GM23248 (cell line): ENCODE measurements at places on chromosomes 7 and 10. TPM values are rescaled to one million over a fixed set of nuclear protein-coding genes. Genes with fewer than 3 reads are reported as not detected.

DNA sequence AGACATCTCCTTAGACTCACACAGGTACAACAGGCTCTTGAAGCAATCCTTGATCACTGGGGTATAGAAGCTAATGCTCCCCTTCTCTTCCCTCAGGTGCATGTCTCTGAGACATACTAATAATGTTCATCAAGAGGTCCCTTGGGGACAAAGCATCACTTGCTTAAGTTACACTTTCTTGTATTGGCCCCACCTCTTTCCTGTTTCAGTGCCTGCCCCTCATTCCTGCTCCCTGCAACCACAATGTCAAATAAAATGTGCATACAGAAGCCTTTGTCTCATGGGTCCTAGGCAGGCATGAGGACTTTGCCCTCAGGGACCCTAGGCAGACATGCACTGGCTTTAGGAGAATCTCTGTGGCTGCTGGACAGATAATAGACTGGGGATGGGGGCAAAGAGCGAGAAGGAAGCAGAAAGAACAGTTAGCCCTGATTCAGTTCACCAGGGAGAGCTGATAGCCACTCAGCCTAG lies 175.0 kb upstream of the NPY start:
- no peaks in the 10 kb centered on the region for H3K27me3 ChIP-seq
- no peak overlapping the region for H3K4me3 ChIP-seq
- no peak for DNase-seq
- no peaks in the 10 kb centered on the region for H3K4me1 ChIP-seq
- H3K27ac ChIP-seq: no peak overlapping the region
- H3K36me3 ChIP-seq: no peaks in the 10 kb centered on the region

DNA sequence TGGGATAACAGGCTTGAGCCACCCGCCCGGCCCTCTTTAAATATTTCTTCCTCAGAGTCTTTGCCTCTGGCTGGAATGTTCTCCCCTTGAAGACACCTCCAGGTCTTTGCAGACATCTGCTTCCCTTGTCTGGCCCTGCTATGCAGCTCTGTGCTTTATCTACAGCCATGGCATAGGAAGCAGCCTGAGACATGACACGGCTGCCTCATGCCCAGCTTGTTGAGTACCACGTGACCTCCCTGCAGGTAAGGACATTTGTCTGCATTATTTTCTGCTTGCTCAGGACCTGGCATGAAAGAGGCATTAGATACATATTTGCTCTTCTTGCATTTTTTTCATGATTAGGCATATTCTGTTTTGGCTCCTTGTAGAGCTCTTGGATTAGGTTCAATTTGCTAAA lies 113.8 kb upstream of the KLF6 start:
- no peak overlapping the region for H3K4me3 ChIP-seq
- no peak for DNase-seq
- no peaks in the 10 kb centered on the region for H3K36me3 ChIP-seq
- no peak overlapping the region for H3K27ac ChIP-seq
- H3K27me3 ChIP-seq: no peaks in the 10 kb centered on the region

DNA sequence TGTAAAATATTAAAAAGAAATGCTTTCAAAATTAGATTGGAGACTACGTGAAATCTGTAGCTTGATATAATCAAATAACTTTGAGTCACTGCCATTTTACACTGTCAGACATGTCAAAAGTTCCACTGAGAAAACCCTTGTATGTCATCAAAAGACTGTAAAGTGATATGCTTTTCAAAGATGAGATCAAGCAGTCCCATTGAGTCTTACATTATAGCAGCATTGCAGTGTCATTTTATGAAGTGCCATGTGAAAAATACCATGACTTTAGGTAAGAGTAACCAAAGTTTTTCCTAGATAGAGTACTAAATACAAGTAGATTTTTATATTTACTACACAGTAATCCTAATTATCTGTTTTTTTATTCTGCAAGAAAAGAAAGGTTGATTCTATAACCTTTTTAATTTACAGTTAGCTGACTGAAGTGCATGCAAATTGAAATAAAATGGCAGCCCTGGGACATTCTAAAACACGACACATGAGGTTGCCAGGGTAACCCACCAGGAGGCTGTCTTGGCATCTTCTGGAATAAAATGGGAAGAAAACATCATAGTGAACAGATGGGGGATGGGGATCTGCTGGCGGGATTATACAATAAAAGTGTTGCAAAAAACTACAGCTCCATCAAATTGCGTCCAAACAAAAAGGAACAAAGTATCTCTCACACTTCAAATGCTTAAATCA lies 91.3 kb upstream of the TMEM106B start:
- H3K4me1 ChIP-seq: no peaks in the 10 kb centered on the region
- no peaks in the 10 kb centered on the region for H3K36me3 ChIP-seq
- H3K4me3 ChIP-seq: no peak overlapping the region
- no peak overlapping the region for H3K27ac ChIP-seq

DNA sequence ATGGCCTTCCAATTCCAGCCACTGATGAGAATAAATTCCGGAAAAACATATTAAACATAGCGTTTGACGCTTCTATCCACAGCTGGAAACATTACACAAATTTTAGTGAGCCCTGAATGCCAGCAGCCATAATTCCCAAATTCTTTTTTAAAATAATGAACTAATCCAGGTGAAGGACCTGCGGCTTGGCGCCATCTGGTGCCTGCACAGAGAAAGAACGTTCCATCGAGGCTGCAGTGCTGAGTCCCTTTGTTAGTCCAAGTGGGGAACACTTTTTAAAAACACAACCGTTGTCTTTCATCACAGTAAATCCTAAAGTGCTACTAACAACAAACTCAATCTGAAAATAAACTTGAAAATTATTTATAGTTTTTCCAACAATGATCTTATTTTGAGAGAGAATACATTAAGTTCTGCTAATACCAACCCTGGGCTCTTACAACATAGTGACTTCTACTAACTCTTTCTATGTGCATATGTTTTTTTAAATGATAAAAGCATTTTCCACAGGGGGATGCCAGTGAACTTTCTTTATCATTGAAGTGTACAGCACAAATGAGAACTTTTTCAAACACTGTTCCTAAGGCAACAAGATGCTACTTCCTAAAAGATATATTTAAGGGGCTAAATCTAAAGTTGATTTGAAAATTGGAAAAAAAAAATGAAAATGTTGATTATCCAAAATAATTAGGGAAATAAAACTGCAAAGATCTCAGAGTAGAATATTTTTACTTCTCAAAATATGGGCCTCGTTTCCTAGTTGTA lies 166.9 kb upstream of the RNF32 start:
- peak; percentile 49 for DNase-seq
- H3K4me3 ChIP-seq: no peak overlapping the region
- H3K36me3 ChIP-seq: no peaks in the 10 kb centered on the region
- no peaks in the 10 kb centered on the region for H3K27me3 ChIP-seq

SLC18A2 gene
- not detected in 2 replicates for total RNA-seq

SORBS1 gene
- 0.13 and 1.2 TPM in 2 replicates for total RNA-seq
